Caudate nucleus (tissue), 63 donors: ENCODE measurements at places on chromosomes 2 and 18.

- no peak for DNase-seq
Observed at GRCh38 chr2:38037757-38038621, 38.0 kb downstream of the CYP1B1 start.

GRCh38 chr2:218179782-218180181 lies 13.0 kb upstream of the CXCR1 start:
- DNase-seq: no peak

GRCh38 chr18:21759836-21760235 lies 19.2 kb downstream of the MIB1 start:
- DNase-seq: no peak

GRCh38 chr2:24329700-24330099 lies 30.6 kb downstream of the ITSN2 start:
- DNase-seq: no peak

- DNase-seq: no peak
Observed at GRCh38 chr2:241654551-241654950, 17.1 kb downstream of the ATG4B start.

DNA sequence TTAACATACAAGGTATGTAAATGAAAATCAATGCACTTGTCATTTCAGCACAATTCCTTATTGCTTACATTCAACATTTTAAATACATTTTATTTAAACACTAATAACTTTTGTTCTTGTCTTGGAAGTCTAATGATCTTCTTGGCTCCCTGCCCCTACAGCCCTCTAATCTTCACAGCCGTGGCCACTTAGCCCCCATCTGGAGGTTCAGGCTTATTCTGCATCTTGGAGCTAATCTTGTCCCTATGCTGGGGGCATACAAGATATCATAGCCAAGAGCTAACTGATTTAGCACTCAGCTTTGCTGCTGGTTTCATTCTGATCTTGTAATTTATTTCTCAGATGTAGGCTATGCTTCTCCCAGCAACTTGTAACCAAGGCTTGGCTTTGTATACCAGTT lies 140.8 kb downstream of the TMEFF2 start:
- no peak for DNase-seq

- DNase-seq: no peak
Observed at GRCh38 chr2:239689410-239689809, 288.6 kb upstream of the HDAC4 start.

DNA sequence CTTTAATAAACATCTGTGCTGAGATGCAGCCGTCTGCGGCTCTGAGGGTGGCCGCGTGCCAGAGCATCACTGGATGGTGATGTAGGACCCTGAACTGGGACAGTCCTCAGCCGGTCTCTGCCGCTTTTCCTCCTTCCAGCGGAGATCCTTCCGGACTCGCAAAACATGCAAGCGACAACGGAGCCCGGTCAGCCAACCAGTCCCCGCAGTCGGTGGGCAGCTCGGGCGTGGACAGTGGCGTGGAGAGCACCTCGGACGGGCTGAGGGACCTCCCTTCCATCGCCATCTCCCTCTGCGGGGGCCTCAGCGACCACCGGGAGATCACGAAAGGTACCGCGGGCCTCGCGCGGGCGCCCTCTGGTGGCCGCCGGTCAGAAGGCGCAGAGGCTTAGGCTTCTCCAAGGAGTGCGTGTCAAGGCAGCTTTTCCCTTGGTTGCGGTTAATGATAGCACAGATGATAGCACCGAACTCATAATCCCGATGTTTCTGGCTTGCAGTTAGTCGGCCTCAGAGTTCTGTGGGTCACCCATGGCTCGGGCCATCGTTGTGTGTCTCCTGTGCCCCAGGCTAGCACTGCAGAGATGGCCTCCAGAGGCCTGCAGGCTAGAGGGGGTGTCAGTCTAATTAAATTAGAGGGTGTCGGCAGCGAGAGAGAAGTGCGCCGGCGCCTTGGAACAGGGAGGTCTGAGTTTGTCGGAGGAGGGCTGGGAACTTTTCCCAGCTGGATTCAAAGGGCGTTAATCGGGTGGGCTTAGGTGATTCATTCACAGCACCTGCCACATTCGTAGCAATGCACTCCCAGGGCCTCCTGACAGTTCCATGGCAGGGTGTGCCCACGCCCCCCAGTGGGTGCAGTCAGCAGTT lies 38.5 kb downstream of the LPIN1 start:
- no peak for DNase-seq

GRCh38 chr2:15818318-15818753 lies 122.0 kb upstream of the MYCN start:
- DNase-seq: no peak

DNA sequence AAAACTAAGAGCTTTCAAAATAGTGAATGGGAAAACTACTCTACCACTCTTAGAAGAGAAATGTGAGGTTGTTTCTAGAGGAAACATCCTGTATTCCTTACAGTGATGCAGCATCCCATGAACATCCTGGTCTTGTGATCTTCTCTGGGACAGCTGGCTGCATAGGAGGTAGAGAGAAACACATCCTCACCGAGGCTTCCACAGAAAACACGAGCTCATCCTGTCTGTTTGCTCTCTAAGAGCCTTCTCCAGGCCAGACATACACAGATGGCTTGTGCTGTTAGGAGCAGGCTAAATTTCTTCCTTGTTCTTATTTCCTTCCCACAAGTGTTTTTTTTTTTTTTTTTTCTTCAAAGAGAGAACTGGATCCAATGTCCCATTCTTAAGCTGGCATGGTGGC lies 14.7 kb upstream of the FZD7 start:
- DNase-seq: no peak

DNA sequence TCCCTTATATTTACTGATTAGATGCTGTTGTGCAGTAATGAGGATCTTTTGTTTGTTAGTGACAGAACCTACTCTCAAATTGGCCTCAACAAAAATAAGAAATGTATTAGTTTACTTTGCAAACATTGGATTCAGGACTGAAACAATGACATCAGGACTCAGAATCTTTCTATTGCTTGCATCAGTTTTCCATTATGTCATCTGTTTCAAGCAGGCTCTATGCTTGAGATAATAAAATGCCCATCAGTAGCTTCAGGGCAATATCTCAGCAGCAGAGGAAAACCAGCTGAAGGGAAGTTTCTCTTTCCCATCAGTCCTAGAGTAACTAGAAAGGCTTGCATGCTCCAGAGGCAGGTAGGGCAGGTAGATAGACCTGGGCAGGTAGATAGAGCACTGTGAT lies 375.5 kb upstream of the SLC8A1 start:
- no peak for DNase-seq

- no peak for DNase-seq
Observed at GRCh38 chr18:69945220-69946114, 2.2 kb downstream of the CD226 start.

GRCh38 chr2:26692897-26693849 lies 651 bp downstream of the KCNK3 start:
- no peak for DNase-seq

- DNase-seq: no peak
Observed at GRCh38 chr18:59301929-59302328, 16.5 kb downstream of the CPLX4 start.

DNA sequence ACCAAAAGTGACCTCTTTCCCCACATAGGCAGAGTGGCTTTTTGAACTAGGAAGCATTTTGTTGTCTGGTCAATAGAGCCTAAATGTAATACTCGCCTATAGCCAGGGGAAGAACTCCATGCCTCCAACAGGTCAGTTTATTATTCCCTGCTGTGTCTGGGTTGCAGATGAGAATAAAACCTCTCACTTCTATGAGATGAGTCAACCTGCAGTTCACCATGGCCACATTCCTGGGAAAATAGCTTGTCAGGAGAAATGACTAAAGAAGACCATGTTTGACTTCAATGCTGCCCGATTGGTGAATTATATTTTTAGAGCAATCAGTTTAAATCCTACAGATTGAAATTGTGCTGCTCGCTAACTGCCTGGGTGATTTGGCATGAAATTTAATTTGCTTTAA lies 46.7 kb upstream of the LRRTM1 start:
- DNase-seq: no peak
